Liver (tissue), 10 donors: ENCODE measurements at places on chromosomes 3 and 15.

- no peak overlapping the region for H3K27ac ChIP-seq
- H3K4me3 ChIP-seq: no peak overlapping the region
- no peaks in the 10 kb centered on the region for H3K36me3 ChIP-seq
- DNase-seq: no peak
- H3K27me3 ChIP-seq: peaks cover 4% of the 10 kb centered on the region
Observed at GRCh38 chr15:74220475-74221248, 15.5 kb upstream of the CCDC33 start.

- no peak overlapping the region for H3K27ac ChIP-seq
- H3K36me3 ChIP-seq: no peaks in the 10 kb centered on the region
- H3K4me1 ChIP-seq: no peaks in the 10 kb centered on the region
- DNase-seq: no peak
Observed at GRCh38 chr3:106827515-106828213, 549.6 kb upstream of the CCDC54 start.

DNA sequence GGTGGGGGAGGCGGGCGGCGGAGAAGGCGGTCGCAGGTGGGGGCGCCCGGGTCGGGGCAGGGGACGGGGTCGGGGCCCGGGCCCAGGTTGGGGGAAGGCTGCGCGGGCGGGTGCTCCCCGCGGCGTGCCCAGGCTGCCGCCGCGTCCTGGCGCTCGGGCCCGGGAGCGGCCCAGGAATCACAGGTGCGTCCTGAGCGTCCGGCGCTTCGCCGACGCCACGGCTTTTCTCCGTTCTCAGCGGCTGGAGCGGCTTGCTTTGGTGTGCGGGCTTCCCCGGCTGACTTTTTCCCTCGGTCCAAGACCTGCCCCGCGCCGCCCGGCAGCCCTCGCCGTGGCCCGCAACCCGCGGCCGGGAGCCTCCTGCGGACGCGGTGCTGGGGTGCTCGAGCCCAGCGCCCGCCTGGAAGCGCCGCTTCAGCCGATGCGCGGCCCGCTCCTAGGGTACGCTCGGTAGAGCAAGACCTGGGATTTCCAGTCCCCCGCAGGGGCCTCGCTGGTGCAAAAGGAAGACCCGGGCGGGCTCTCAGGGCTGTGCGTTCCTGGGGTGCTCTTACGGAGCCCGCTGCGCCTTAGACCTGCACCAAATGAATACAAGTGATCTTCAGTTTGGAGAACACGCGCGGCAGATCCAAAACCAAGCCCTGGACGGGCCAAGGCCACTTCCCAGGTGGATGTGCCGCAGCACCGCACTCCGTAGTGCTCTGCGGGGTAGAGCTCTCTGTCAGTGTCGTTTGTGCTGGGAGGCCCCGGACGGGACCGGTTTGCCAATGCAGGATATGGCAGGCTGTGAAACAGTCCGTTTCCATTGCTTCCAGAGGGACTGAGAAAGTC lies 639 bp downstream of the NIPA1 start:
- H3K4me3 ChIP-seq: peak overlapping the region; percentile 97
- no peaks in the 10 kb centered on the region for H3K27me3 ChIP-seq
- H3K27ac ChIP-seq: peak overlapping the region; percentile 46
- H3K36me3 ChIP-seq: no peaks in the 10 kb centered on the region
- DNase-seq: peak; percentile 43

- H3K36me3 ChIP-seq: no peaks in the 10 kb centered on the region
- H3K4me1 ChIP-seq: no peaks in the 10 kb centered on the region
- no peak overlapping the region for H3K4me3 ChIP-seq
- H3K27ac ChIP-seq: no peak overlapping the region
Observed at GRCh38 chr3:139288266-139288821, 55.5 kb upstream of the MRPS22 start.

DNA sequence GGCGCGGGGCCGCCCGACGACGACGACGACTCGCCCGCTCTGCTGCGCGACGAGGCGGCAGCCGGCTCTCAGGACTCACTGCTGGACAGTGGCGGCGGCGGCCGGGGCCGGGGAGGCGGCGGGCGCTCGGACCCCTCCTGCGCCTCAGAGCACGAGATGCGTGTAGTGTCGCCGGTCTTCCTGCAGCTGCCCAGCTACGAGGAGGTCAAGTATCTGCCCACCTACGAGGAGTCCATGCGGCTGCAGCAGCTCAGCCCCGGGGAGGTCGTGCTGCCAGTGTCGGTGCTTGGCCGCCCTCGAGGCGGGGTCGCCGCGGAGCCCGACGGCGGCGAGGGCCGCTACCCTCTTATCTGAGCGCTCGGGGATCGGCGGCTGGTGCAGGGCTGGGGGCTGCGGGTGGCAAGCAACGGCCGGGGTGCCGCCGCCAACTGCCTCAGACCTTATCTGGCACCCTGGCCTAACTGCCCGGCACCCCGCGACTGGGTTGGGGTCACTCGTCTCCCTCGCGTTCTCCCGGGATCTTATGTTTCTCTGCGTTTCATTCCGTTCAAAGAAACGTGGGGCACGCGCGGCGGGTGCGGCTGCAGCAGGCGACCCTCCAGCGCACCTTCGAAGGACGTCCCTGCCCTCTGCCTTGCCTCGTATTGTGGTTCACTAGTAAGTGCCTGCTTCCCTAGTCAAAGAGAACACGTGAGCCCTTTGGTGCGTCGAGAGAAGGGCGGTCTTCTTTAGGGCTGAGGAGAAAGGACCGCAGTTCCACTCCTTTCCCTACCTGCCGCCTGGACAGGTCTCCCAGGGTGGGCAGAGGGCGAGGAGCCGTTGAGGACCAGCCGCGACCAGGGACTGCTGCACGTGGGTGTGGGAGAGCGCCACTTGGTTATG lies 1.0 kb downstream of the C3orf80 start:
- H3K4me3 ChIP-seq: no peak overlapping the region
- no peak overlapping the region for H3K27ac ChIP-seq
- DNase-seq: peak; percentile 34
- H3K27me3 ChIP-seq: peaks cover 5% of the 10 kb centered on the region
- H3K4me1 ChIP-seq: peaks cover 13% of the 10 kb centered on the region
- H3K36me3 ChIP-seq: no peaks in the 10 kb centered on the region

- no peak overlapping the region for H3K27ac ChIP-seq
- peaks cover 21% of the 10 kb centered on the region for H3K4me1 ChIP-seq
- no peaks in the 10 kb centered on the region for H3K27me3 ChIP-seq
- DNase-seq: no peak
- no peak overlapping the region for H3K4me3 ChIP-seq
Observed at GRCh38 chr3:195060217-195060481, 210.8 kb downstream of the XXYLT1 start.

DNA sequence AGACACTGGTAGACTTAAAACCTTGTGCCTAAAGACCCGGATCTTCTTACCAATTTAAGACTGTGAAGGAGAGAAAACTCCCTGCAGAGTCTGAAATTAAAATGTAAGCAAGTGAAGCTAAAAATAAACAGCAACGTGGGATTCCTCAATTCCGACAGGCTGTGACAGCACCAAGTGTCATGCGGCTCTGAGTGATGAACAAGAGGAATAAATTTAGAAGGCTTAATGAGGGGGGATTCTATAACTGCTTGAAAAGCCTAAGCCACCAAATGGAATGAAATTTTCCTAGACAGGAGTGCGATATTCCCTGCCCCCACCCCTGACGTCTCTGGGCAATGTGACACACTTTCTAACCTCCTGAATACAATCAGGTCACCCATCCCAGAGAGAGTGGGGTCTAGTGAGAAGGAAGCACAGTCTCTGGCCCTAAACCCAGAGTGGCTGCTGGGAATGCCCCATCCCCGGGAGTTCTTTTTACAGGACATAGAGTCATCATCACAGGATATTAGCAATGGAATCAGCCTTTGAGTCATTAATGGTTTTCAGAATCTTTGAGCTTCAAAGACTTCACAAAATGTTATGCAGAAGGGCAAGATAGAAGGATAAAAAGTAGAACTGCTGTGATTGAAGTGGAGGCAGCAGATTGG lies 114.3 kb downstream of the EDEM1 start:
- no peak for DNase-seq
- H3K27me3 ChIP-seq: no peaks in the 10 kb centered on the region
- H3K4me1 ChIP-seq: no peaks in the 10 kb centered on the region
- H3K36me3 ChIP-seq: no peaks in the 10 kb centered on the region

- H3K27ac ChIP-seq: no peak overlapping the region
- no peaks in the 10 kb centered on the region for H3K36me3 ChIP-seq
- H3K4me3 ChIP-seq: no peak overlapping the region
- DNase-seq: no peak
- no peaks in the 10 kb centered on the region for H3K27me3 ChIP-seq
Observed at GRCh38 chr15:79169526-79170133, 79.0 kb upstream of the RASGRF1 start.

DNA sequence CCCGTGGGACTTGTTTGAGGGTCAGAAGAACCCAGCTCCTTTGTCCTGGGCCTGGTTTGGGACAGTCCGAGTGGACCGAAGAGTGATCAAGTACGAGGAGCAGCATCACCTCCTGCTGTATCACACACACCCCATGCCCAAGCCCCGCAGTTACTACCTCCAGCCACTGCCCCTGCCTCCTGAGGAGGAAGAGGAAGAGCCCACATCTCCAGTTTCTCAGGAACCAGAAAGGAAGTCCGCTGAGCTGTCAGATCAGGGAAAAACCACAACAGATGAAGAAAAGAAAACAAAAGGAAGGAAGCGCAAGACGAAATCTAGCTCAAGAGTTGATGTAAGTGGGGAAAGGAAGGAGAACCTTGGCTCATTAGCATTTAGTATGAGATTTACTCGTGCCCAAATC lies 3.3 kb upstream of the P2RY12 start:
- no peak overlapping the region for H3K27ac ChIP-seq
- H3K27me3 ChIP-seq: no peaks in the 10 kb centered on the region
- DNase-seq: no peak
- no peaks in the 10 kb centered on the region for H3K36me3 ChIP-seq
- H3K4me3 ChIP-seq: no peak overlapping the region

GRCh38 chr3:71208211-71209095 lies 375.1 kb downstream of the FOXP1 start:
- no peak for DNase-seq
- H3K36me3 ChIP-seq: no peaks in the 10 kb centered on the region
- peak overlapping the region; percentile 87 for H3K27ac ChIP-seq
- no peaks in the 10 kb centered on the region for H3K27me3 ChIP-seq
- peaks cover 36% of the 10 kb centered on the region for H3K4me1 ChIP-seq

GRCh38 chr3:71160785-71161546 lies 422.6 kb downstream of the FOXP1 start:
- no peak for DNase-seq
- no peaks in the 10 kb centered on the region for H3K36me3 ChIP-seq
- H3K4me1 ChIP-seq: peaks cover 10% of the 10 kb centered on the region
- no peaks in the 10 kb centered on the region for H3K27me3 ChIP-seq
- H3K4me3 ChIP-seq: no peak overlapping the region

GRCh38 chr15:45640616-45641015 lies 5.8 kb downstream of the SQOR start:
- H3K4me3 ChIP-seq: no peak overlapping the region
- H3K27me3 ChIP-seq: no peaks in the 10 kb centered on the region
- no peak for DNase-seq
- H3K36me3 ChIP-seq: no peaks in the 10 kb centered on the region
